Activated CD4-positive, alpha-beta T cell treated with anti-CD3 and anti-CD28 coated beads, Interleukin-2, amount 10 ng/mL, durations not matched to agents 24 days and 14 days (primary cell): ENCODE measurements at places on chromosomes 7 and 10.

DNA sequence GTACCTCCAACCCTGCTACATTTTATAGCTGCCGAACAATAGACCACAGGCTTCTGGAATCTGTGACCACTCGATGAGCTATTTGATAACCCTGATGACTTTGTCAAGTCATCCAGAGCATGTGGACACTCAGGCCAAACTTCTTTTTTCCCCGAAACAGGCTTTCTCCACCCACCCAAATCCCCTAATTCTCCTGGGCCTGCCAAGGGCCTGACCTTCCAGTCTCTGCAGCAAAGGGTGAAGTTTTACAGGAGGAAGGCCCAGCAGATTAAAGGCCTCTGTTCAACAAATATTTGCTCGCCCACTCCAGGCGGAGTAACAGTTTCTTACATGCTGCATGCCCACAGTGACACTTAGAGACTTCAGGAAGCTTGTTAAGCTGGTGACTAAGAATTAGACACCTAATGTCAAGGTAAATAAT is 2.0 kb downstream of the JCAD start:
- no peak for DNase-seq

DNA sequence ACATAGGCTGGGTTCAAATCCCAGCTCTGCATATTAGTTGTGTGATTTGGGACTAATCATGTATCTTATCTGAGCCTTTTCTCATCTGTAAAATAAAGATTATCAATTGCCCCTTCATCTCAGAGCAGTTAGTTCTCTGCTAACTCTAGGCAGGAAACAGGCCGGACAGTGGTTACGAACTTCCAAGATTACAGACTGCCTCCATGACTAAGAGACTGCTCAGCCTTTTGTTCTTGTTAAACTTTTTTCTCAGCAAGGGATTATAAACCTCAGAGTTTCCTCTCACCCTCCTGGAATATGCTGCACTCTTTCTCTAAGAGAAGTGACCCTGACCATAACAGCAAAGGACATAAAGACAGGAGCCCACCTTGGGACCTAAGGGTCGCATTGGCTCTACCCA is 52.5 kb upstream of the NFKB2 start:
- no peak for DNase-seq

DNA sequence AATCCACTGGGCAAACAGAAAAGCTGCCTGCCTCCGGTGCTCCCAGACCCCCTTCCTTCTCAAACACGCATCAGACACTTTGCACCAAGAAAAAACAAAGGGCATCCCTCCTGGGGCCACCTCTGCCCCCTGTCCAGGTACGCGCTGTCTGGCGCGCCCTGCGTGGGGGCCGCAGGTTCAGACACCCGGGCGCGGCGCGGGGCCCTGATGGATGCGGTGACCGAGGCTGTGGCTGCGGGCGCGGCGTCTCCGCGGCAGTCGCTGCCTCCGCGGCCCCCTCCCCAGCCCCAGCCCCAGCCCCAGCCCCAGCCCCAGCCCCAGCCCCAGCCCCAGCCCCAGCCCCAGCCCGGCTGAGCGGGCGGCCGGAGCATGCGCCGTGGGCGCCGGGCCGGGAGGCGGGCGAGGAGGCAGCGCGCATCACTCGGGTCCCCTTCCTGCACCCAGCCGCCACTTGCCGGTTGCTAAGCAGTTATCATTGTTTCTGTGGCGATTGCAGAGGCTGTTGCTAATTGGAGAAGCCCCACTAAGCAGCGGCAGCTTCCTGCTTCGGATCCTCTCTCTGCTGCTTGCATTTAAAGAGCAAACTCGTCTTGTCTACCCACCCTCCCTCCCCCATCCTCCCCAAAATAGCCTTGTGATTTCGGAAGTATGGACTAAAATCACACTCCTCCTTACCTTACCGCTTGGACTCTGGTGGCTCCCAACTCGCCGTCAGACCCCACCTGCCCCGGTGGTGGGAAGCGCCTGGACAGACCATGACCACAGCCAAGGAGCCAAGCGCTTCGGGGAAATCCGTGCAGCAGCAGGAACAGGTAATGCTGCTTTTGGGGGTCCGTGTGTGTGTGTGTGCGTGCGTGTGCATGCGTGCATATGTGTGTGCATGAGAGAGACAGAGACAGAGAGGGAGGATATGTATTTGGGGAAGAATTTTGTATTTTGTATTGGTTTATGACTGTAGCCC is 252.8 kb downstream of the DPP6 start:
- no peak for DNase-seq

- DNase-seq, result peak; percentile 80
Observed at GRCh38 chr10:110208614-110209453, 1.4 kb downstream of the MXI1 start.

DNA sequence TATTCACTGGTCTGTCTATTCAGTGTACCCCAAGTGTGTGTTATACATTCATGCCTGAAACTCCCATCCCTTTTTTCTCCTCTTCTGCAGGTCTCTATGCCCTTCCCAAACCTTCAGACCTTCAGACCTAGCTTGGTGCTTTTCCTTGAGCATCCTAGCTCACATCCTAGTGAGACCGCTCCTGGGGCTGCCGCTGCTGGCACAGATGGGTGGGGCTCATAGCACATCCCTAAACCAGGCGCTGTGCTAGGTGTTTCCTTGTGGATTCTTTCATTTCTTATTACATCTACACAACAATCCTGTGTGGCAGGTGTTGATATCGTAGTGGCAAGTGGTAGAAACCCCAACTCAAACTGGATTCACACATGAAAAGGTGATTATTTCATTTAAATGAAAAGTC is 43.2 kb downstream of the PRR15 start:
- DNase-seq, result peak; percentile 26

GRCh38 chr7:9752033-9752432 is 1221.6 kb upstream of the PHF14 start:
- no peak for DNase-seq

DNA sequence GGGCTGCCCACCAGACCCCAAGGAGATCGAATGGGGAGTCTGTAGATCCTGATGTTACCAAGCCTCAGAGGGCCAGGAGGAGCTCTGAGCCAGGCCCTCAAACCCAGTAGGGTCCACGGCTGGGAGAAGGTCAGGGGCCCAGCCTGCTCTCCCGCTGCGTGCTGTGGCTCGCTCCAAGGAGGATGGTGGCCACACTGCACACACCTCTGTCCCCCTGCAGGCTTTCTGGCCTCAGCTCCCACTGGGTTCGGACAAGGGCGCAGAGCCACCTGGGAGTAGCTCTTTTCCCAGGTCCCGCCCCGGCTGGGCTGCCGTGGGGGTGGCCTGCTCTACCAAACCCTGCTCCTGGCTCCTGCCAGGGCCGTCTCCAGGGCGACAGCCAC is 175.8 kb downstream of the ZNF248 start:
- no peak for DNase-seq

DNA sequence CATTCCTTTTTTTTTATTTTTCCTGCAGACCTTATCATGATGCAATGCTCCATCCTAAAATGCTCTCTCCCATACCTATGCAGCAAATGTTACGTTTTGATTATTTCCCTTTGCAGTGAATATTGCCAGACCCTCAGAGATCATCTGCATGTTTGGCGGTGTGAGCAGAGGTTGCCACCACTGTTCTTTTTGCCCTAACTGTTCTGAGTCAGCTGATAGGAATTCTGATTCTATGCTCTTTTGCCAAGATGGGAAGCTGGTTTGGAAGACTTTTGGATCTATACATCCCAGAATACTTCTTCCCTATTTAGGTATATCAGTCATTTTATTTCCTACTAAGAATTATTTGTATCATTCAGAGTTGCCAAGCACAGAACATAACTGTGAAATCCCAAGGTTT is 130.5 kb downstream of the KLF6 start:
- no peak for DNase-seq

GRCh38 chr7:151437159-151437553 is 2.8 kb downstream of the CRYGN start:
- no peak for DNase-seq

DNA sequence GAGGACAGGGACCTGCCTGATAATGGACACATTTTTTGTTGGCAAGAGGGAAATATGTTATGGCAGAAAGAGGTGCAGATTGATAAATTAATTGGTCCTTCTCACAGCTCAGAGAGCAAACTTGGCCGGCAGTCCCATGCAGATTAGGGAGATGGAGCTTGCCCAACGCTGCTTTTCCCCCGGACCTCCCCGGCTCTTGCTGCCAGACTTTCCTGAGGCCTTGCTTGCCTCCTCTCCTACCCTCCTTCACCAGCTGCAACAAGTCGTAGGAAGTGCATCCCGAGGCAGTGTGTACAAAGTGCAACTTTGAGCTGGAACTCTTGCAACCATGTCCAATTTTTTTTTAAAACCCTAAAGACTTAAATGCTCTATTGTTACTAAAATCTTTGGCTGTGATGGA is 215.5 kb downstream of the LRMDA start:
- no peak for DNase-seq
